ENCODE measurements at places on chromosomes 2 and 18.

DNA sequence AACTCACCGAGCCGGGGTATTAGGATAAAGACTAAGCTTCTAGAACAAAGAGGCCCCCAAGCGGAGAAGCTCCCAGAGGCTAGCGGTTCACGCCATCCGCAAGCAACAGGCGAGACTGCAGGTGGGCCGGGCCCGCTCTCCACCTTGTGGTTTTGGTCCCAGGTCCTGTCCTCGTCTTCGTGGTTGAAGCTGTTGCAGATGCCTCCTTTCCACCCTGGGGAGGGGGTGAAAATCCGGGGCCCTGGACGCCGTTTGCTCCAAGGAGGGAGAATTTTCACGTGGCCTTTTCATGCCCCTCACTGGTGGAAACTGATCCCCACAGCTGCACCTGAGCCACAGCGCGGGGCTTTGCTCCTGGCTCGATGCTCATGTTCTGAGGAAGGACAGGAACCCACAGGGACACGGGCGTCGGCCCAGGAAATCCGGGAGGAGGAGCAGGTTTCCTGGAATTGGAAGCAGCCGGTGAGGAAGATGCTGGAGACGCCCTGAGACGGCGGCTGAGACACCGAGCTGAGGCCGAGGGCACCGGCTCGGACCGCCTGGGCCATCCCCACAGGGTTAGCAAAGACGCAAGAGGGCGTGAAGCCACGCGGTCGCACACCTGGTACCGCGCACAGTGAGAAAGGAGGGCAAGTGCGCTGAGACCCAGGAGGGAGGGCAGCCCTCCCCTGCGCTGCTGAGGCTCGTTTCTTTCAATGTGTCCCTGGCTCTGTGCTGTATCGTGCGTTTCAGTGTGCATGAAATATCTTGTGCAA is 54.7 kb upstream of the SALL3 start:
- no peak for DNase-seq

- DNase-seq, result no peak
Measured at GRCh38 chr2:138293549-138293948, 208.0 kb upstream of the SPOPL start.

DNA sequence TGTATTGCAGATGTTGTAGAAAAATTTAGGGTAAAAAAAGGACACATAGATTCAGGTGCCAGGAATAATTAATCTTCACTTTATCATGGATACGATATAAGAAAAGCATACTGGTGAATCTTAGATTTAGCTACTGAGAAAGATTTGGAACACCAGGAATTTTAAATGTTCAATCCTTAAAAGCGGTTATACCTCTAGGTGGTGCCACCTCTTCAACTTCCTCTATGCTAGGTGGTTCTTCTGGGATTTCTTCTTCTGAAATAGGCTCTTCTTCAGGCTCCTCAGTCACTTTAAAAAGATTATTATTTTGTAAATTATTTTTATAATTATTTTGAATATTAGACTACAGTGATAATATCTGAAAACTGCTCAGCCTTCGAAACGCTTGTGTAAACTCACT is 133.1 kb downstream of the TTN start:
- DNase-seq, result no peak

DNA sequence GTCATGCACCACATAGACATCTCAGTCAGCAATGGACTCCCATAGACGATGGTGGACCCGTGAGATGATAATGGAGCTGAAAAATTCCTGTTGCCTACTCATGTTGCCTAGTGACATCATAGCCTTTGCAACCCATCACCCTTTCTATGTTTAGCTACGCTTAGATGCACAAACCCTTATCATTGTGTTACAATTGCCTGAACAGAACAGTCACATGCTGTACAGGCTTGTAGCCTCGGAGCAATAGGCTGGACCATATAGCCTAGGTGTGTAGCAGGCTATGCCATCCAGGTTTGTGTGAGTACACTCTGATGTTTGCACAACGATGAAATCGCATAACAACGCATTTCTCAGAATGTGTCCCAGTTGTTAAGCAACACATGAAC is 221.6 kb downstream of the ALPK2 start:
- DNase-seq, result no peak

DNA sequence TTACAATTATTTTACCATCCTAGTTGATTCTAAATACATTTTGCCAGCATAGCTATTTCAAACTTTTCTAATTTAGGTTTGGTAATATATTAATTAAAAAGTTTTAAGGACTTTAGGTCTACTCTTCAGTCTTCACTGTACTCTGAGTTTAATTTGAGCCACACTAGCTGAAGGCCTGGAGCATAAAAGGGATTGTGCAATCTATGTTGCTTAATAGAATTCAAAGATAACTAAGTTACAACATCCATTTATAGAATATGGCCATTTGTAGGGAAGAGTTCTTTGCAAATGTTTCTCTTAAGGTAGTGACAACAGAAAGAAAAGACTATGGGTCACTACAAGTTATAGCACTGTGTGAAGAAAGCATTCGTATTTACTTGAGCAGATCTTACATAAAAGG is 702.2 kb upstream of the NRXN1 start:
- DNase-seq, result no peak

- no peak for DNase-seq
Measured at GRCh38 chr2:33267756-33268155, 208.7 kb upstream of the RASGRP3 start.

DNA sequence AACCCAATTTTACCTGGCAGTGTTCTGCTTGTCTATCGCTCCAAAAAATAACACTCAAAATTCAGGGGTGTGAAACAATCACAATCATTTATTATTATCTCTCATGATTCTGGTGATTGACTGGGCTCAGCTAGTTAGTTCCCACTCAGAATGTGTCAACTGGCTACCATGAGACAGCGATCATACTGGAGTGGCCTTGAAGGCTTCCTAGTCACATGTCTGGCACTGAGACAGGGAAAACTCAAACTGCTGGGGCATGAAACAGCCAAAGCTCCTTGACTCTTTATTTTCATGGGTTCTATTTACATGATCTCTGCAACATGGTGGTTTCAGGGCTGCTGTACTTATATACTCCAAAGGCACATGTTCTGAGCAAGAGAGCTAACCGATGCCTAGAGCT is 6.2 kb upstream of the ANXA4 start:
- DNase-seq, result no peak

GRCh38 chr2:10204326-10205161 is 82.0 kb downstream of the RRM2 start:
- DNase-seq, result no peak

DNA sequence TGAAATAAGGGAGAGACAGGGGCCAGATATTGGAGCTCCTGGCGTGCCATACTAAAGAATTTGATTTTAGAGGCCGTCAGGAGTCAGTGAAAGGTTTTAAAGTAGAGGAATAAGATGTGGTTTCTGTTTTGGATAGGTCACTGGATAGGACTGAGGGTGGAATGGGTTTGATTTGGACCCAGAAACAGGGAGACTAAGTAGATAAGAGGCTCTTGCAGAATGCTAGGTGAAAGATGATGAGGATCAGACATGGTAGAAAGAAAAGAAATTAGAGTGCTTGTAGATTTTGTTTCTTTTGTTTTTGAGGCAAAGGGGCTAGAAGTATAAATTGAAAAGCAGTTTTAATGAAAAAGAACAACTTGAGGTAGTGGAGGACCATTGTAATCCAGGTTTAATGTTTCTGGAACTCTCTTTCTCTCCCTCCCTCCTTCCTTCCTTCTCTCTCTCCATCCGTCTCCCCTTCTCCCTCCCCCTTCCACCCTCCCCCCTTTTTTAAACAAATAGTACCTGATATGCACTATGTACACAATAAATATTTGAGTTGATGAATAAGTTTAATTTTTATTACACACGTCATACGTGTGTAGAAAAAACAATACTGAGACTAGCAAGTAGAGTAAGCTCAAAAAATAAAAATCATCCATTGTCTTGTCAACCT is 1.9 kb downstream of the NDUFV2 start:
- no peak for DNase-seq

DNA sequence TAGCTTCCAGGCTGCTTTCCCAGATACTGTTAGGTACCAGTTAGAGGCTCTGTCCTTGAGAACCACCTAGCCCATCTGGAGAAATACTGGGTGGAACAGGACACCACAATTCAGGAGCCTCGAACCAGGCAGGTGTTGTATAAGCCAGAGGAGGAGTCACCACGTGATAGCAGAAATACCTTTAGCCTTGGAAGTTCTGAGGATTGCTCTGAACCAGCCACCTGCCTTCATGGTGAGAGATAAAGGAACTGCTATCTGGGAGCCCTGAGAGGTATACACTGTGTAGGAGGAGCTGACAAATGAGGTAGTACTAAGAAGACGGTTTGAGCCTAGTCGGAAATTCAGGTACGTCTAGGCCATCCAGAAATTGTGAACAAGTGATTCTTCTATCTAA is 7.6 kb upstream of the GPBAR1 start:
- DNase-seq, result no peak

DNA sequence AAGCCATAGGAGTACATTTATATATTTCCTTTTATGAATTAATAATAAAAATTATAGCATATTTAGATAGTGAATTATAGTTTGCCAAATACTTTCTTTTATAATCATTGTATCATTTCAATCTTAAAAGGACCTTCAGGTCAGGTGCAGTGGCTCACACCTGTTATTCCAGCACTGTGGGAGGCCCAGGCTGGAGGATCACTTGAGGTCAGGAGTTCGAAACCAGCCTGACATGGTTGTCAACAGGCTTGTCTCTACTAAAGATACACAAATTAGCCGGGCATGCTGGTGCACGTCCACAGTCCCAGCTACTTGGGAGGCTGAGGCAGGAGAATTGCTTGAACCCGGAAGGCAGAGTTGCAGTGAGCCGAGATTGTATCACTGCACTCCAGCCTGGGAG is 19.7 kb downstream of the APOB start:
- no peak for DNase-seq

DNA sequence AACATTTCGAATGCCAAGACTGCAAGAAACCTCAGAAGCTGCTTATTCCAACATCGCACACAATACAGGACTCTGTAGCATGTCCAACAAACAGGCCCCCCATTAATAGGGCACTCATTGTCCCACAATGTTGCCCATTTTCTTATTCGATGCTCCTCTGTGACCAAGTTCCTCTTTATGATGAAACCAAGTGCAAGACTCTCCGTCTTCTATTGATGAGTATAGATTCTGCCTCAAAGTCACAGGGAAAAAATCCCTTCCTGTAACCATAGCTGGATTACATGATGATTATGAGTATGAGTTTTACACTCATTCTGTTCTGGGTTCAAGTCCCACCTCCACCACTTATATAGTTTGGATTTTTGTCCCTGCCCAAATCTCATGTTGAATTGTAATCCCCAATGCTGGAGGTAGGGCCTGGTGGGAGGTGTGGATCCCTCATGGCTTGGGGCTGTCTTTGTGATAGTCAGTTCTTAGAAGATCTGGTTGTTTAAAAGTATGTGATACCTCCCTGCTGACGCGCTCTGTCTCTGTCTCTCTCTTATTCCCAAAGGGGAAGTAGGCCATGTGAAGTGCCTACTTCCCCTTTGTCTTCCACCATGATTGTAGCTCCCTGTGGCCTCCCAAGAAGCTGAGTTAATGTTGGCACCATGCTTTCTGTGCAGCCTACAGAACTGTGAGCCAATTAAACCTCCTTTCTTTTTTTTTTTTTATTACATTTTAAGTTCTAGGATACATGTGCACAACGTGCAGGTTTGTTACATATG is 148.7 kb downstream of the OSR1 start:
- no peak for DNase-seq

- DNase-seq, result peak; percentile 35
Measured at GRCh38 chr2:88590998-88591613, 36.2 kb downstream of the EIF2AK3 start.

GRCh38 chr2:204268971-204269370 is 276.3 kb upstream of the PARD3B start:
- DNase-seq, result no peak

DNA sequence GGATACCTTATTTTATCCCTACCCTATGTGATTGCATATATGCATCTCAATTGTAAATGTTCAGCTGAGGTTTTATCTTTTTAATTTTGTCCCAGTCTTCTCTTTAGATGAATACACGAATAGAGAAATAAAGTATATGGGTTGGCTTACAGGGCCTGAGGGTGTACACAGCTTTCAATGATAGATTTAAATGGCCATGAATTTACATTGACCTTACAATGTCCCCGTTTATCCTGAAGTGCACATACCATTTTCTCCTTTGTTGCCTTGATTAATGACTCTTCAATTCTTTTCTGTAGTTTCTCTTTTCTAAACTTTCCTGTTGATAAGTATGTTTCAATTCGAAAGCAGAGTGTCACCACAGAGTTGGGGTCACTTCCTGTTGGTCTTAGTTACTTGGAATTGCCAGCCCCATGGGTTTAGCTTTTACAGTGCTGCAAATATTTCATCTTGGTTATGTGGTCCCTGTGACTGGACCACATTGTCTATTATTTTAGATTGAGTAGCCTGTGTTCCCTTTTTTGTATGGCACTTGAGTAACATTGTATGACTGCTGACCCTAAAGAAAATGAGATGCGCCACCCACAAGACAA is 1616.3 kb upstream of the ACVR2A start:
- DNase-seq, result no peak

DNA sequence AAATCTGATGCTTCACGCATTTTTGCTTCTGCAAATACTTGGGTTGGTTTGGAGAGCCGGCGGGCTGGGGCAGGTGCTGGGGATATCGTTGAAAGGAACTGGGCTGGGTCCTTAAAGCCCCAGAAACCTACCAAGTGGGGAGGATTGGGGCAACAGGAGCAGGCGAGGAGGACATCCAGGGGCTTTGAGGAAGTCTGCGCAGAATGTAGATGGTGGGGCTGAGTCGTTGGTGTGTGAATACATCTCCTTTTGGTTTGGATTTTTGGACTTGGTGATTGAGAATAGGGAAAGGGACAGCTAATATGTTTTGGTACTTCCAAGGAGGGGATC is 1.1 kb downstream of the DCC start:
- no peak for DNase-seq

DNA sequence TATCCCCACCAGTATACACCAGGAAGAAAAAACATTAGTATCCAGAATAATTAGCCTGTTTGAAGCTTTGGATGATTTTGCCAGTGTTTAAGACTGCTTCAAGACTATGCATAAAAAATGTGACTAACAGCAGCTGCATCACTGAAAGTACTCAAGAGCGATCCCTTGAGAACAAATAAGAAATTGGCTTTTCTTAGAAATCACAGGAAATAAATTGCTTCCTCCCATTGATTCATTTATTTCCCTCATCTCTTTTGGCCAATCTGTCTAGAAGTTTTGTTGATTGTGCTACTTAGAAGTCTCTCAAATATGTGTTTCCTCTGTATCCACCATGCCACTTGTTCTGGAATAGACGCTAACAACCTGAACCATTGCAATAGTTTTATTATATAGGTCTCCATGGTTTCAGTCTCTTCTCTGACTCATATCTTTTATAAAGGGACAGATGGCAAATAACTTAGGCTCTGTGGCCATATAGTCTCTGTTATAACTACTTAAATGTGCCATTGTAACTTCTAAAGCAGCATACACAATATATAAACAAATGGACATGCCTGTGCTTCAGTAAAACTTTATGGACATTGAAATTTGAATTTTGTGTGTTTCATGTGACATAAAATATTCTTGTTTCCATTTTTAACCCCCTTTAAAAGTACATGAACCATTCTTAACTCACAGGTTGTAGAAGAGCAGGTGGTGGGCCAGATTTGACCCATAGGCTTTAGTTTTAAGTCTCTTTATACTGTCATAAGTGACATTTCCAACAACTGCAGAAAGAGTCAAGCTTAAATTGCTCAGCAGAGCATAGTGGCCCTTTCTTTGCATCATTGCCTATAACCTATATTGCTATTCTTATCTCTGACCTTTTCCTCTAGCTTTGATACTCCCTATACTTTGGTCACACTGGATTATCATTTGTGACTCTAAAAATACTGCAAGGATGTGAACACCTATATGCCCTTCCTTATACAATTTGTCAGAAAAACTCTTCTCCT is 123.9 kb downstream of the MC4R start:
- DNase-seq, result no peak

- DNase-seq, result no peak
Measured at GRCh38 chr18:77108821-77109647, 23.5 kb downstream of the MBP start.
